ENCODE measurements at places on chromosomes 12 and 14. TPM values are rescaled to one million over a fixed set of nuclear protein-coding genes. Genes with fewer than 3 reads are reported as not detected.
A peak's percentile ranks its signal among the peaks of the same experiment; 100 is the strongest.

DNA sequence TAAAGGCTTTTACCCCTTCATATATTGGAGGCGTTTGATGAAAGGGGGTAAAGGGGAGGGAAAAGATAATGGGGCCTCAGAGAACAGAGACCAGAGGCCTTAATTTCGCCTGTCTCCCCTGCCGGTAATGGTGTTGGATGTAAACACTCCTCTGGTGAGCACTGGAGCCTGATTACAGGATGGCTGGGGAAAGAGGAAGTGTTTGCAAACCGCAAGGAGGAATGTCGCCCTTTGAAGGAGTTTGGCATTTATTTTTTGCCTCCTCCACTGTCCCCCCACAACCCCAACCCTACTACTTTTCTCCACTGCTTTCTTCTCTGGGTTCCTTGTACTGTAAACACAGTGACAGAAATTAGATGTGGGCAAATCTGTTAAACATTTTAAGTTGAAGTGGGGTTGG is 211.9 kb upstream of the TBX3 start:
- no peaks in the 10 kb centered on the region for H3K27me3 ChIP-seq
- no peak overlapping the region for H3K4me3 ChIP-seq
- no peak overlapping the region for H3K27ac ChIP-seq
- H3K4me1 ChIP-seq: no peaks in the 10 kb centered on the region

DNA sequence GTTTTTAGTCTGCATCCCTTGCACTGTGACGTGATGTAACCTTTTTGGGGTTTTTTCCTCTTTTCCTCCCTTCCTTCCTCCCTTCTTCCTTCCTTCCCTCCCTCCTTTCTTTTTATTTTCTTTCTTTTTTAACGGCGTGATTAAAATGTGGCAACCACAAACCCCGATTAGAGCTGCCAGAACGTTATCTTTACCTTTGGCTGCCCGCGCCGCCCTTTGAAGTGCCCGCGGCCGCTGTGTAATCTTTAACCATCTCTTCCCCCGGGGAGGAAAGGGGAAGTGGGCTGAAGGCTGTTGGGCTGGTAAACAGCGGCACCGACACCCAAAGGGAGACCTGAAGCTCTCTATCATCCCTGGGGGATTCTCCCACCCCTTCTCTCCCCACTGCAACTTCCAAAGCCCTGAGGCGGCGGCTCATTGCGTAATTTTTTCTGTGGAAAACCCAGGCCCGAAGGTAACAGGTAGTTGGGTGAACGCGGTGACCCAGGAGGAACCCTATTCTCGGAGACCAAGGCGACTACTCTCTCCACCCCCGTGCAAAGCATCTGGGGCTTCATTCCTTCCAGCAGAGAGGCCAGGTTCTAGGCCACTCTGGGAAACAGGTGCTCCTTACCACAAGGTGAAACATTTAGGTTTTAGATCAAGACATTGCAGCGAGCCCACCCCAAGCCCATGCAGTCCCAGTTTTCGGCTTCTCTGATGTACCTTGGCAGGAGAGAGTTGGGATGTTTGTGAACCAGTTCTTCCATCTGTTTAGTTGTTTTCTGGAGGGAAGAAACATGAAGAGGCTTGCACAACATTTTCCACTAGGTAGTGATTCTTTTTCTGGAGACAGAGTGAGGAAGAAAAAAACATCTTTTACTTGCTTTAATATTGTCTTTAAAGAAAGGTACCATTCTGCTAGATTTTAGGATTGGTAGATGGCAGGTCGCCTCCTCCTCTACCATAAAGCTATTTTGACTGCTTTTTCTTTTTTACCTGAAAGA is 1.5 kb downstream of the LGR5 start:
- H3K4me1 ChIP-seq: peaks cover 23% of the 10 kb centered on the region
- no peaks in the 10 kb centered on the region for H3K36me3 ChIP-seq
- DNase-seq: peak; percentile 25
- H3K27me3 ChIP-seq: peaks cover 64% of the 10 kb centered on the region
- H3K4me3 ChIP-seq: peak overlapping the region; percentile 39

GRCh38 chr14:100820957-100821356 is 5.0 kb upstream of the MEG3 start:
- peaks cover 27% of the 10 kb centered on the region for H3K27me3 ChIP-seq
- no peak overlapping the region for H3K4me3 ChIP-seq
- no peak for DNase-seq
- H3K4me1 ChIP-seq: peaks cover 2% of the 10 kb centered on the region
- H3K36me3 ChIP-seq: no peaks in the 10 kb centered on the region

DNA sequence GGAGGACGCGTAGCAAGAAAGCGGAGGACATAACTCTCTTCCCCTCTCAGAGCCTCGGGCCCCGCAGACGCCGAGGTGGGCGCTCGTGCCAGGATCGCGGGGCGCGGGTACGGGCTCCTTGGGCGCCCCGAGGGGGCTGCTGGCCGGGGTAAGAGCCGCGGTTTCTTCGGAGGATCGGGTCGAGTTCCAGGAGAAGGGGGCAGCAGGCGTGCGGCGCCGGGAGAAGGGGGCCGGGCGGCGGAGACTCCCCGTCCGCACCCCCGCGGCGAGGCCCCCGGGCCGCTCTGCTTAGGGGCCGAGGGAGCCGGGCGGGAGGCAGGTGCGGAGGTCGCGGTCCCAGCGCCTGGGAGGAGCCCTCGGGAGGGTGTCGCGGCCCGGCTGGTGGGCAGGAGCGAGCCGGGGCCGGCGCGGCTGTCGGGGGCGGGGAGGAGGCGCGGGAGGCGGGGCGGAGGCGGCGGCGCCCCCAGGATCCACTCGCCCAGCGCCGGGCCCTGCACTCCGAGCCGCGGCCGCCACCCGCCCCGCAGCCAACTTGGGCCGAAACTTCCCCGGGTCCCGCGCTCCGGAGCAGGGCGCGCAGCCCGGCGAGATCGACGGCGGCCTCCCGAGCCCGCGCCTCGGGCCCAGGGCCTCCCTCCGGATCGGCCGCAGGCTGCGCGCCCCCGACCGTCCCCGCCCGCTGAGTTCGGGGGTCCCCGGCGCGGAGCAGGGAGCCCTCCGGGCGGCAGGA is 64.4 kb downstream of the FBXL14 start:
- H3K36me3 ChIP-seq: no peaks in the 10 kb centered on the region
- peaks cover 68% of the 10 kb centered on the region for H3K27me3 ChIP-seq
- H3K4me1 ChIP-seq: peaks cover 37% of the 10 kb centered on the region
- DNase-seq: no peak
- no peak overlapping the region for H3K27ac ChIP-seq

MYH6 gene
- not detected for total RNA-seq

DNA sequence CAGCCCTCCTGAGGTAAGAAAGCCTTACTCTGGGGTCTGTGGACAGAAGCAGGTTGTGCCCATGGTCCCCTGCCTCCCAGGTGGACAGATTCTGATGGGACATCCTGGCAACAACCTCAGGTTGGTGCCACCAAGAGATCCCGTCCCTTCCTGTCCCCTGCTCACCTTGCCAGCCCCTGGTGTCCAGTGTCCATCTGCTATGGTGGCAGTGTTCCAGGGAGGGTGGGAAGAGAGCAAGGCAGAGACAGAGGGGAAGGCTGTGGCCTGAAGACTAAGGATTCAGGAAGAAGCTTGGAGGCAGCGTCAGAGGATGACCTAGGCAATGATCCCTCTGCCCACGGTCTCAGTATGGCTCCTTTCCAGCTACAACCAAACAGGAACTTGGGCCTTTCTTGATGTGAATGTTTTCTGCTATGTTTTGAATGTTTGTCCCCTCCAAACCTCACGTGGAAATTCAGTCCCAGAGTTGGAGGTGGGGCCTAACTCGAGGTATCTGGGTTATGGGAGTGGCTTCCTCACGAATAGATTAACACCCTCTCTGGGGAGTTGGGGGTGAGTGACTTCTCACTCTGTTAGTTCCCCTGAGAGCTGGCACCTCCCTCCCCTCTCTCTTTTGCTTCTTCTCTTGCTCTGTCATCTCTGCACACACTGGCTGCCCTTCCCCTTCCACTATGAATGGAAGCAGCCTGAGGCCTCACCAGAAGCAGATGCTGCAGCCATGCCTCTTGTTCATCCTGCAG is 26.9 kb downstream of the IQSEC3 start:
- no peak for DNase-seq
- peaks cover 8% of the 10 kb centered on the region for H3K27me3 ChIP-seq
- no peaks in the 10 kb centered on the region for H3K36me3 ChIP-seq
- no peak overlapping the region for H3K4me3 ChIP-seq
- H3K27ac ChIP-seq: no peak overlapping the region

- no peaks in the 10 kb centered on the region for H3K27me3 ChIP-seq
- peaks cover 11% of the 10 kb centered on the region for H3K36me3 ChIP-seq
- peaks cover 55% of the 10 kb centered on the region for H3K4me1 ChIP-seq
- H3K4me3 ChIP-seq: peak overlapping the region; percentile 27
- no peak for DNase-seq
Measured at GRCh38 chr14:24249230-24250021, 7.0 kb upstream of the TINF2 start.

DNA sequence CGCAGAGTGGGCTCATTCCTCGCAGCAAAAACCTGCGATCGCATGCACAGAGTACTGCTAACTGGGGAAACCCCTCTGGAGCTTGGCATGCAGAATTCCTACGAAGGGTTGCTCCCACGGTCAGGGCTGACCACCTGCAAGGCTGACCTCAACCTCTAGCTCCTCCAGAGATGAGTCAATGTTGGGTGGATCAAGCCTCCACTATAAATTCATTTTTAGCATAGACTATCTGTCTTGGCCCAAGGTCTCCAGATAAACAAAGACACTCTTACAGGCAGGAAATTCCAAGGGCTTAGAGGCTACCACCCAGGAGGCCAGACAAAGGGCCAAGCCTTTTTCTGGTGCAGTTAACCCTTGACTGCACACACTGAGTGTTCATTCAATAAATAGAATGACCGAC is 296.5 kb downstream of the TMEM132D start:
- H3K36me3 ChIP-seq: no peaks in the 10 kb centered on the region
- no peak overlapping the region for H3K27ac ChIP-seq
- no peak for DNase-seq
- H3K27me3 ChIP-seq: no peaks in the 10 kb centered on the region
- no peaks in the 10 kb centered on the region for H3K4me1 ChIP-seq

DNA sequence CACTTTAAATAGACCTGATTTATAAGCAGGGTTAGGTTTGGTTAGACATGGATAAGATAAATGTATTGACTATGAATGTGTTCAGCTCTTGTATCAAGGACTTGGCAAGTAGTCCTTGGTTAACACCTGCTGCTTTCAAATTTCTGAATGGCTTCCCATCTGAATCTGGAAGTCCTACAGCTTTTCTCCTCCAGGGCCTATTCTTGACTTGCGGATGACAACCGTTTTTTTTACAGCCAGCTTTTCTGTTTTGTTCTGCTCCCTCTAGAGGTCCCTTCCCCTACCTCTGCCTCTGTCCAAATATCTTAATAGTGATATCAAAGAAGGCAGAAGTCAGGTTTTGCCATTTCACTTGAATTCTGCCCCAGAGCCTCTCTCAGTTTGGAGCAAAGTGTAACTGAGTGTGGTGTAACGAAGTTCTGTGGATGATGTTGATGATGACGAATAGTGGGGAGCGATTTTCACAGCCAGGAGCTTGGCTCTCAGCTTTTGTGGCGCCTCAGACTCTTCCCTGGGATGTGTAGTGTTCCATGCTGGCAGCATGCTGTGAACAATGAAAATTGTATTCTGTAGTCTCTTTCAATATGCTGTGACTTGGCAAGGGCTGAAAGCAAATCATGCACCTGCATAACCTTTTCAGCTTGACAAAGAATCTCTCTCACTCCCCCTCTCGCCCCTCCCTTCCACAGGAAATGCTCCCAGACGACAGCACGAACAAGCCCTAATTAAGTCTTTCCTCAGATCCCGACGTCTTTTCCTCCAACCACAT is 5.0 kb upstream of the SLC4A8 start:
- H3K36me3 ChIP-seq: no peaks in the 10 kb centered on the region
- H3K27ac ChIP-seq: no peak overlapping the region
- DNase-seq: no peak
- H3K27me3 ChIP-seq: peaks cover 5% of the 10 kb centered on the region
- peaks cover 21% of the 10 kb centered on the region for H3K4me1 ChIP-seq
- H3K4me3 ChIP-seq: no peak overlapping the region

CAPS2 gene
- 3.1 TPM for total RNA-seq

DNA sequence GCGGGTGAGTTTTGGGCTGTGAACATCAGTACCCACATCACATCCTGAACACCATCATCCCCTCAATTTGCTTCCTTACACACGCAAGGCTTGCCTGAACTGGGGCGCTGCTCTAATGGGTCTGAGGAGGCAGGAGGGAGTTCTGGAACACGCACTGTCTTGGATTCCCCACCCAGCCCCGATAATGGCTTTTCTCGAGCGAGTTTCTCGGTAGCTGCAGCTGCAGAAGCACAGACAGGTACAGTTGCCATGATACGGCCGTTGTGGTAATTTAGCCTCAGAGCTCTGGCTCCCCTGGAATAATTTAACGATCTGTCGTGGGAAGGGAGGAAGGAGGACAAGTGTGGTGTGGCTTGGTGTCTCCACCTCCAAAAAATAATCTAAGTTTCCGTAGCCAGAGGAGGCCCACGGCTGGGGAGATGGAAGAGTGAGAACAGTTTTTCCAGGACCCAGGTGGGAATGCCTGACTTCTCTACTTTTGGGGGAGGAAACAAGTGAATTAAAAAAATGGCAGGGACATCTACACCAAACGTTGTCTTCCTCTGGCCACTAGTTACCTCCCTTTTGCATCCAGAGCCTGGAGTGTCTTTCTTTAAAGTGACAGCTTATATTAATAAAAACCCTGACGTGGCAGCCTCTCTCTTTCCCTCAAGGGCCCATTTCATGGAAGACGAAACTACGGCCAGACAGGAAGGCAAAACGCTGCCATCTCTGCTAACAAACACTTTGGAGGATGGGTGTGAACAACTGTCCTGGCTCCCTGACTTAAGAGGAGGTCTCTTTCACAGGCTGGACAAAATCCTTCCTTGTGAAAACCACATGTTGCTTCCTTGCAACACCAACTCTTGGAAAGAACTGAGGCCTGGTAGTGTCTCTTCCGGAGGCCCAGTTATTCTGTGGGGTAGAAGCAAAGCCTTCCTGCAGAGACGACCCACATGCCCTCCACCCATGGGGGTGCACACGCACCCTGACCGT is 84.8 kb downstream of the RBM19 start:
- no peak for DNase-seq
- H3K4me3 ChIP-seq: no peak overlapping the region
- H3K4me1 ChIP-seq: no peaks in the 10 kb centered on the region
- no peaks in the 10 kb centered on the region for H3K27me3 ChIP-seq
- H3K36me3 ChIP-seq: peaks cover 4% of the 10 kb centered on the region
- no peak overlapping the region for H3K27ac ChIP-seq

DNA sequence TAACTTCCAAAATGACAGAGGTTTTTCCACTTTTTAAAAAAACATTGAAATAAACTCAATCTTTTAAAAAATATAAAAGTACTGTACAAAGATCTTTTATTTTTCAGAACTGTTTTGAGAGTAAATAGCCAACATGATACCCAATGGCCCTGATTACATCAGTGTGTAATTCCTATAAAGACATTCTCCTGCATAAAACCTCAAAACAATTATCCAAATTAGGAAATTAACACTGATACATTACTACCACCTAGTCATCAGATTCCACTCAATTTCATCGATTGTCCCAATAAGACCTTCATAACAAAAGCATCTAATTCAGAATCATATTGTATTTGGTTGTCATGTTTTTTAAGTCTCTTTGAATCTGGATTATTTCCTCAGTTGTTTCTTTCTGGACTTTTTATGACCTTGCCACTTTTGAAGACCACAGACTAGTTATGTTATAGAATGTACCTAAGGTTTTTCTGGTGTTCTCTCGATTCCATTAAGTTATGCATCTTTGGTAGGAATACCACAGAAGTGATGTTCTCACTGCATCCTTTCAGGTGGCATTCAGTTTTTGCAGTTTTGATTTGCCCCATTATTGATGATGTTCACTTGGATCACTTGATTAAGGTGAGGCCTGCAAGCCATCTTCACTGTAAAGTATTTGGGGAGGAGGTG is 4.0 kb upstream of the YEATS4 start:
- no peak overlapping the region for H3K27ac ChIP-seq
- peaks cover 18% of the 10 kb centered on the region for H3K4me1 ChIP-seq
- no peak for DNase-seq

All from activated CD8-positive, alpha-beta T cell treated with anti-CD3 and anti-CD28 coated beads, Interleukin-2, amount 10 ng/mL, durations not matched to agents 7 days and 5 days (primary cell).